Stimulated activated CD4-positive, alpha-beta T cell treated with anti-CD3 and anti-CD28 coated beads, TNF-alpha, amount 100 ng/mL, for 1 hour (primary cell): ENCODE measurements at places on chromosomes 16 and 17.

- DNase-seq = no peak
Observed at GRCh38 chr16:77439106-77439505, 4.3 kb upstream of the ADAMTS18 start.

DNA sequence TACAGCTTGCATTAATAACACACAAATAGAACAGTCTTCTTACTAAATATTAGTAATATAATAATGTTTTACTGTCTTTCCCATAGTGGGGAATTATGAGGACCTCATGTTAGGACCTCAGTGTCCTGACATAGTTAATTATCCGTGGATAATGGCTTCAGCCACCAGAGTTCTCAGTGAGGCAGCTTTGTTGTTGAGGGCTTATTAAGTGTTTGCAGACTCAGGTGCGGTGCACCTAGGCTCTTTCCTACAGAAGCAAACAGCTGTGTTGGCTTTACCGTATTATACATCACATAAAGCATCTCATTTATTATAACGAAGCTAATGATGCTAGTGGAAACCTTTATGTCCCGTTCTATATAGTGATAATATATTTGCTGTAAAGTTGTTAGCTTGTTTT lies 246.7 kb downstream of the FTO start:
- DNase-seq = no peak

- no peak for DNase-seq
Observed at GRCh38 chr16:15616012-15616411, 26.9 kb downstream of the MARF1 start.

GRCh38 chr17:6870841-6871240 lies 39.3 kb upstream of the TEKT1 start:
- DNase-seq = no peak

DNA sequence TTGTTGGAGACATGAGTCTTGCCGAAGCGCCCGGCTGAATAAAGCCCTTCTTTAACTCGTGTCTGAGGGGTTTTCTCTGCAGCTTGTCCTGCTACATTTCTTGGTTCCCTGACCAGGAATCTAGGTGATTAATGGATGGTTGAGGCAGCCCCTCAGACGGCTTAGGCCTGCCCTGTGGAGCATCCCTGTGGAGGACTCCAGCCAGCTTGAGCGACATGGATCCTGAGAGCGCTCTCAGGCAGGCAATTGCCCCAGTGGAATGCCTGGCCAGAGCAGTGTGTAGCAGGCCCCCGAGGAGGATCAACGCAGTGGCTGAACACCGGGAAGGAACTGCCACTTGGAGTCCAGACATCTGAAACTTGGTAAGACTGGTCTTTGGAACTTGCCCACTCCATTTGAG lies 17.3 kb upstream of the ENDOV start:
- DNase-seq = no peak

DNA sequence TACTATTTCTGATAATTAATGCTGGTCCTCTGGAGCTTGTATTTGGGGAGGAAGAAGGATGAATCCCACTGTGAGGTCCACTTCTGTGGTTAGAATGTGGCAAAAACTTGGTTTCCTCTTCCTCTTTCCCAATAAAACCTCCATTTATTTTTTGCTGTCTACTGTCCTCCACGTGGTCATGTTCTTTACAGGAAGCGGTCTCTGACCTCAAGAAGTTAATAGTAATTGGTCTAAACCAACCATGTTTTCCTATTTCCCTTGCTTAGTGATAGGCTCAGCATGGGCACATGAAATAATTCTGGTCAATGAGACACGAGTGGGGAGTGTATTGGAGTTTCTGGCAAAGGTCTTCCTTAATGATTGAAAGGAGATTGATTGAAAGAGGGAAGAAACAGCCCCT lies 33.9 kb downstream of the CHP2 start:
- no peak for DNase-seq

DNA sequence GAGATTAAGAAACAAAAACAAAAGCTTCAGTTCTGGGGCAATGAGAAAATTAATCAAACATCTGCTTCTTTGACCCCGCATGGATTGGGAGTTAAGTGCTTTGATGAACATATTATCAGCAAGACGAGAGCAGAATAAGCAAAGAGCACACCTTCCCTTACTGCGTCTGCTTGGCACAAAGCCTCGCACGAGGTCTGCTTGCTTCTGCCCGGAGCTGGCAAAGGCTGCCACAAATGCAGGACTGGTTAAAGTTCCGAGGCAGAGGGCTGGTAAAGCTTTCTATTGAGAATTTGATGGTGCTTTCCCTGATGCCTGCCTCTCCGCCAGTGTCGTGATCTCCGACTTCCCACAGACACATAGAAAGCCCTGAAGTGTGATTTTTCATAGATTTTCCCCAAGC lies 17.0 kb downstream of the VAT1L start:
- DNase-seq = no peak

DNA sequence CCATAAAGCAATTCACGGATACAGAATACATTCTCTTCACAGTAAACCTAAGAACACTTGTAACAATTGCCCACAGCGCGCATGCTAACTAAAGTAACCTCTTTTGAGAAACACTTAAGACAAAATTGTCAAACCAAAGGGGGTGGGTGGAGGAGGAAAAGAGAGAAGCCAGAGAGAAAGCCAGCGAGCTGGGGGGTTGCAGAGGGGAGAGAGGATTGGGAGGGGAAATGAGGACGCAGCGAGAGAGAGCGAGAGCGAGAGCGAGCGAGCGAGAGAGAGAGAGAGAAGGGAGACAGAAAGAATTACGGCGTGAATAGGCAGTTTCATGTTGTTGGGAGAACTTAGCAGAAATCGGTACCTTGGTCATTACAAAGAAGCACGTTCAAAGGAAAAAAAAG lies 1.6 kb upstream of the HOXB7 start:
- DNase-seq = no peak

DNA sequence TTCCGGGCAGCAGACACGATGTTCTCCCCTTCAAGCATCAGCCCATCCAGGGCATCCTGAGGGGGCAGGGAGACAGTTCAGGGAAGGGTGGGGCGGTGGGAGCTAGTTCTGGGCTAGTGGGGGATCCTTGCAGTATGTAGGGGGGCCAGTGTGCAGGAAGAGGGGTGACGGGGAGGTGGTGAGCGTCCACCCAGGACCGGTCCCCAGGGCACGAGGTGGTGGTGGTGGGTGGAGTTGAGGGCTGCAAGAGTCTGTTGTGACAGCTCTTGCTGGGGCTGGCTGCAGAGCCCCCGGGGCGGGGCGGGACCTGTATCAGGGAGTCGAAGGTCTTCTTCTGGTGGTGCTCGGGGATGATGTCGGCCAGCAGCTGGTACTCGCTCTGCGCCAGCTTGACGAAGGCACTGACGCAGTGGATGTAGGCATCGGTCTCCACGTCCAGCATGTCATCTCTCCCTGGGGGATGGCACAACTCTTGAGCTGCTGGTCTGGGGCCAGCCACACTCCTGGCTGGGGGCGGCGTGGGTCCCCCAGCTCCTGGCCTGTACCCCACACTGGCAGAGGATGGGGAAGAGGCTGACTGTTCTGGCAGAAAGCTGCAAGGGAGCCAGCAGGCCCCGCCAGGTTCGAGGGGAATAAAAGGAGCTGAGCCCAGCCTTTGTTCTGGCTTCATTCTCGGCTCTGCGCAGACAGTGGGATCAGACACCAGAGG lies 10.0 kb downstream of the ZACN start:
- no peak for DNase-seq

DNA sequence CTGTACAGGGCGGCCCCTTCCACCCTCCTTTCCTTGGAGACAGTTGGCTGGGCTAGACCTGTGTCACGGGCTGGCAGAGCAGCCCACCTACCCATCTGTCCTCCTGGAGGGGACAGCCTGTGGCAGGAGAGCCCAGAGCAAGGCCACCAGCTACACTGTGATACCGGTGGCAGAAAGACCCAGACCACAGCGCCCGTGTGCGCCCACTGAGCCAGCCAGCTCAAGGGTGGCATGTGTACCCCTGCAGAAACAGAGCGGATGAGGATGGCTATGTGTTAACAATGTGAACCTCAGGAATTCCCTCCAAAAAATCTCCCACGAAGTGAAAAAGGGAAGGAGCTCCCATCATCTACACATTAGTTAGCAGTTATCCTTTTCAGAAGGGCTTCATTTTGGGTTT lies 7.1 kb downstream of the HBQ1 start:
- no peak for DNase-seq

DNA sequence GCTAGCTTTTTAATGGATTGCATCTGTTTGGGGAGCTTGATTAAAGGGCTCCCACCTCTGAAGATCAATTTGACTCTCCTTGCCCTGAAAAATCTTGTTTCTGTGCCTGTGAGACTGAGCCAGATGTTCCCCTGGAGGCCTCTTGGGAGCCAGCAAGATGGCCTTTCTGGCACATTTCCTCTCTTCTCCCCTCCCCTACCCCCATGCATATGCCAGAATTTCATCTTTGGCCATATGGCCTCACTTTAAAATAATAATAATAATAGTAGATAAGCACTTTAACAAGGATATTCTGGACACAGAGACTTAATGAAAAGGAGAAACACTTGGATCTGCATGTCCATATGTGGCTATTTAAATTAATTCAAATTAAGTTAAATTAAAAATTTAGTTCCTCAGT lies 144.1 kb upstream of the CES5A start:
- DNase-seq = no peak

DNA sequence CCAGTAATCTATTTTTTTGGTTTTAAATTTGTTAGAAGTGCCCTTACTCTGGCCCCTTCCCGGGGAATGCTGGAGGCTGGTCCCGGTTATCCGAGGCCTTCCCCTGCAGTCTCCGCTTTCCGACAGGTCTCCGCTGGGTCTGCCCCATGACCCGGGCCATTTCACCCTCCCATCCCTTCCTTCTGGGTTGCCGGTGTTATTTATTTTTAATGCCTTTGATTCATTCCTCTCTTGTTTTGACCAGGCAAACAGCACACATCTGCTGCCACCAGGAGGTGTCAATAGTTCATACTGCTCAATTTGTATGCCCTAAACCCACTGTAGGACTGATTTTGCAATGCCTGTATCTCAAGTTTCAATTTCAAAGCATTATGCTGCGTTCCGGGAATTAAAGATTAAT lies 113.2 kb upstream of the IRX5 start:
- no peak for DNase-seq

- DNase-seq = no peak
Observed at GRCh38 chr16:11349599-11350276, 4.5 kb downstream of the RMI2 start.

DNA sequence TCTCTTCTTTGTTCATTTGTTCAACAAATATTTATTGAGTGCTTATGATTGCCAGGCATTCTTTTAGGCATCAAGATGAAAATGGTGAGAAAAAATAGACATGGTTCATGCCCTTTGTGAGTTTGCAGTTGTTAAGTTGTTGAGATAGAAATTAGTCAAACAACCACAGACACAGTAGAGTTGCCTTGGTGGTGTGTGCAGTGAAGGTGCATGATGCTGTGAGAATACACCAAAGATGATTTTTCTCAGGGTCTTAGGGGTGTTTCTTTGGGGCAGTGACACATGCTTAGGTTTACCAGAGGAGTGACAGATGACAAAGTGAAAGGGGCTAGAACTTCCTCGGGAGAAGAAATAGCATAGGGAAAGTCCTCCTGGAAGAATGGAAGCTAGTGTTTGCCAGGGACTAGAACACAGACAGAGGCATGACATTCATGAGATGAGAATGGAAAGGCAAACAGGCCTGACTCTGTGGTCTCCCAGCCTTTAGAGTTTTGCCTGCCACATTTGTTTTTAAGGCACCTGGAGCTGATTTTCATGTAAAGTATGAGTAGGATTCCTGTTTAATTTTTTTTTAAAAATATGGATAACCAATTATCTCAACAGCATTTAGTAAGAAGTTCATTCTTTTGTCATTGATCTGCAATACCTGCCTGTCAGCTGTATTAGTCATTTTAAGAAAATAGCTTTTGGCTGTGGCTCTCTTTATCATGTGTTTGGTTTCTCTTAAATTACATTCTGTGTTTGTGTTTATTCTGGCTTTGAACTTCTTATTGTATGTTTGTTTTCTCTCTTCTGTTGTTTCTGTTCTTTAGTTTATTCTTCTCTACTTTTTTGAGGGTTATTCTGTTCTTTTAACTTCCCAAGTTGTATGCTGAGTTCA lies 36.6 kb downstream of the CYLD start:
- no peak for DNase-seq

DNA sequence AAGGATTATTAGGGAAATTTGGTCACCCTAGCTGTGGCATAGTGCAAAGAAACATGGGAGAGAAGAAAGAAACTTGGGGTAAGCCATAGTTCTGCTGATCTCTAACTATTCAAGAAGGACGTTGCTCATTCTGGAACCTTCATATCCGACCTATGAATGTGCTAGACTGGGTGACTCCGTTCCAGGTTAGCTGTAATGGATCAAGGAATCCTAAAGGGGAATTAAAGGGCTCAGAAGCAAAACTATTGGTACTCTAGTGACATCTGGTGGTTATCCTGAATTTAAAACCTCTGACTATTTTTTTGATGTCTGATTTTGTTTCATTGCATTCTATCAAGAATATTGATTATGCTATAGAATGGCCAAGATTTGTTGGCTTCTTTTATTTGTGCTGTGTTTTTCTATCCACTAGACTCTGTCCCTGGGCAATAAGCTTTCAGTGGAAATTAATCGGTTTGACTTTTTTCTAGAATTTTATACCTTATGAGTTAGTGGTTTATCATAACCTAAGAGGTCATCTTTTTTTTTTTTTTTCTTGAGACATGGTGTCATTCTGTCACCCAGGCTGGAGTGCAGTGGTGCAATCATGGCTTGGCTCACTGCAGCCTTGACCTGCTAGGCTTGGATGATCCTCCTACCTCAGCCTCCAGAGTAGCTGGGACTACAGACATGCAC lies 19.5 kb downstream of the PCTP start:
- DNase-seq = no peak

DNA sequence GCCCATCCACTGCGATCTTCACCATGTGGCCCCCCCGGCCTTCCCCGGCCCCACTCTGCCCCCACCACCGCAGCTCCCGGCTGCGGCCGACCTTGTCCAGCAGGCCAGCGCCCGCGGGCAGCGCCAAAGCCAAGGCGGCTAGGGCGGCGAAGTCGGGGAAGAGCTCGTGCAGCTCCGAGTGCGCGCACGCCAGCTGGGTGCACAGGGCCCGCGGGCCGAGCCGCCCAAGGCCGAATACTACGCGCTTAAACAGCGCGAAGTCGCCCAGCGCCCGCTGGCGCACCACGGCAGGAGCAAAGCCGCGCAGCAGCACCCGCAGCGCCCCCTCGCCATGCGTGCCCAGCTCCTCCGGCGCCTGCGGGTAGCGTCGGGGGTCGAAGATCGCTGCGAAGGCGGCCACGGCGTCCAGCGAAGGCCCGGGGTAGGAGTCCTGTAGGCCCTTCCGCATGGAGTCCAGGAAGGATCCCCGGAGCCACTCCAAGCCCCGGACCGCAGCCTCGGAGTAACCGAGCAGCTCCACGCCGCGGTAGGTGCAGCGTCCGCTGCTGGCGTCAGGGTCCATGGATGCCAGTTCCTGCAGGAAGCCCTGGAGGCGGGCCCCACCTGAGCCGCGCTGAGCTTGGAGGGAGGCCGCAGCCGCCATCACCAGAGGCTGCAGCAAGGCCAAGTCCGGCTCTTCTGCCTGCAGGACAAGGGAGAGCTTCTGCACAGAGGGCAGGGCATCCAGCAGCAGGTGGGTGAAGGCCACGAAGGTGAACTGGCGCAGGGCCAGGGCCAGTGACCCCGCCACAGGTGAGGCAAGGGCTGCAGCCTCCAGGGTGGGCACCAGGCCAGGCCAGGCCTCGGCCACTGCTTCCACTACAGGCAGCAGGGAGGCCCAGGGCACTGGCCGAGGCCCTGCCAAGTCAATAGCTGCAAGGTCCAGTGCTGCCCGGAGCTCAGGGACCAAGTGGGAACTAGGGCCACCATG lies 10.3 kb downstream of the C17orf113 start:
- no peak for DNase-seq
